ENCODE measurements at places on chromosomes 2 and 18. TPM values are rescaled to one million over a fixed set of nuclear protein-coding genes. Genes with fewer than 3 reads are reported as not detected.

Gene RNF138
- polyA plus RNA-seq, result 18.6 TPM

Gene SMC6
- polyA plus RNA-seq, result 26.0 TPM

Gene CCDC141
- polyA plus RNA-seq, result not detected

Gene CCL20
- polyA plus RNA-seq, result 1.1 TPM

Gene MAL
- not detected for polyA plus RNA-seq

Gene RAPGEF4
- polyA plus RNA-seq, result 0.08 TPM

Gene TLX2
- polyA plus RNA-seq, result 0.58 TPM

Gene WNT6
- 0.08 TPM for polyA plus RNA-seq

Gene ASAP2
- polyA plus RNA-seq, result 19.8 TPM

Gene EPB41L5
- polyA plus RNA-seq, result 7.6 TPM

Gene VAMP5
- polyA plus RNA-seq, result not detected

Gene NT5DC4
- not detected for polyA plus RNA-seq

Gene WDSUB1
- polyA plus RNA-seq, result 9.1 TPM

Gene METAP1D
- polyA plus RNA-seq, result 7.3 TPM

Gene TRIM43
- polyA plus RNA-seq, result not detected

Gene NLRC4
- polyA plus RNA-seq, result not detected

Gene B3GNT7
- polyA plus RNA-seq, result 0.71 TPM

Gene ODC1
- 56.3 TPM for polyA plus RNA-seq

Gene HOXD3
- 0.36 TPM for polyA plus RNA-seq

Gene GKN2
- polyA plus RNA-seq, result 3.3 TPM

Gene ALLC
- polyA plus RNA-seq, result not detected

Gene SFTPB
- not detected for polyA plus RNA-seq

Gene ALK
- polyA plus RNA-seq, result not detected

Gene FAM161A
- polyA plus RNA-seq, result 12.3 TPM

Gene PLEK
- polyA plus RNA-seq, result not detected

Gene VWC2L
- polyA plus RNA-seq, result not detected

Gene PSD4
- polyA plus RNA-seq, result 21.1 TPM

Gene GALR1
- polyA plus RNA-seq, result not detected

Gene FEV
- polyA plus RNA-seq, result not detected

Gene SCN1A
- not detected for polyA plus RNA-seq

Gene RIOK3
- polyA plus RNA-seq, result 29.4 TPM

Gene ZAP70
- 0.09 TPM for polyA plus RNA-seq

Gene CNRIP1
- 2.3 TPM for polyA plus RNA-seq

Gene MBD5
- 5.9 TPM for polyA plus RNA-seq

Gene ANKRD12
- 2.6 TPM for polyA plus RNA-seq

Gene RMND5A
- polyA plus RNA-seq, result 10.5 TPM

Gene ACMSD
- not detected for polyA plus RNA-seq

Gene LBX2
- polyA plus RNA-seq, result 2.0 TPM

Gene GALNT3
- not detected for polyA plus RNA-seq

Gene VIL1
- 1.2 TPM for polyA plus RNA-seq

Gene PUM2
- polyA plus RNA-seq, result 44.8 TPM

Gene CCDC85A
- 0.30 TPM for polyA plus RNA-seq

Gene TMEM17
- polyA plus RNA-seq, result 4.4 TPM

Gene SRD5A2
- polyA plus RNA-seq, result 0.01 TPM

Gene UGT1A5
- polyA plus RNA-seq, result not detected

Gene CYS1
- polyA plus RNA-seq, result 1.2 TPM

Gene AGXT
- not detected for polyA plus RNA-seq

Gene LAMA1
- not detected for polyA plus RNA-seq

Gene CD8B2
- not detected for polyA plus RNA-seq

Gene MAP2
- polyA plus RNA-seq, result 0.43 TPM

Gene TRABD2A
- polyA plus RNA-seq, result 7.1 TPM

Gene FAM237A
- polyA plus RNA-seq, result not detected

Gene MYL1
- not detected for polyA plus RNA-seq

Gene SLC4A3
- polyA plus RNA-seq, result 3.1 TPM

Gene TMEM247
- polyA plus RNA-seq, result not detected

Gene HRH4
- polyA plus RNA-seq, result 0.07 TPM

Gene LONRF2
- polyA plus RNA-seq, result 4.7 TPM

Gene FBXO41
- 7.0 TPM for polyA plus RNA-seq

Gene CNTNAP5
- not detected for polyA plus RNA-seq

Data from A549 (cell line).